ENCODE measurements at places on chromosomes 6 and 20.

DNA sequence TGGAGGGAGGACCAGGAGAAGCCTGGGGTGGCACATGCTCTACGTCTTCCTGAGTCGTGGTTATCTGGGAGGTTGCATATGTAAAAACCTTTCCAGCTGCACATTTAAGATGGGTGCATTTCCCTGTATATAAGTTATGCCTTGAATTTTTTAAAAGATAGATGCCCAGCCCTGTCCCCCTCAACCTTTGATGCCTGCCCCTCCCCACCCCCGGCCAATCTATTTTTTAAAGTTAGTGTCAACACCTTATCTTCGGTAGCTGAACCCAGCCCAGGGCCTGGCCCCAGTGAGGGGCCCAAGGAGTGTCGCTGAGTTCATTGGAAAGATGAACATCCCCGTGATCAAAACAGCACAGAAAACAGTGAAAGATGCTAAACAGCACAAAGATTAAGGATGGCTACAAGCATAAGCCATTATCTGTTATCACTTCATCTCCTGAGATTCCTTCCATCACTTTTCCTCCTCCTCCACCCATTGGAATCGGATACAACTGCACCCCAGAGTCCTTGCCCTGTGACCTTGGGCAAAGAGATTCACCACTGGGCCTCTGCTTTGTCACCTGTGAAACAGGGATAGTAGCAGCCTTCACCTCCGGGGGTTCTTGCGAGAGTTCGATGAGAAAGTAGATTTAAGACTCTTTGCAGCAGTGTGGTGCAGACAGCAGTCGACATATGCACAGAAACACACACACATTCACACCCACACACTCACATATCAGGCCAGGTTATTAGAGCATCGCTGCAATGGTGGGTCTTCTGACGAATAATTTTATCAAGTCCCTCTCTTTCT, 47.5 kb downstream of the SIRPA start:
- DNase-seq, result no peak

DNA sequence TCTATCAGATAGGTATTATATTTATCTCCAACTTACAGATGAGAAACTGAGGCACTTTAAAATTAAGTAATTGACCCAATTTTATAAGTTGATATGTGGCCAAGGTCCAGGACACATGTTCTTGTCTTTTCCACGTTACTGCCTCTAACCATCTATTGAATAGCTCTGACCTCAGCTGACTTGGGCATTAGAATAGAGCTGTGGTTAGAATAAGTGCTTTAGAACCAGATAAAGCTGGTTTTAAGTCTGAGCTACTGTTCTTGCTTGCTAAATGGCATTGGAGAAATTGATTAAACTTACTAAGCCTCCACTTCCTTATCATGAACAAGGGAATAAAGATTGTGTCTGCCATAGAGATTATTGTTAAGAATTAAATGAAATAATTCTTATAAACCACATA, 147.8 kb upstream of the DTNBP1 start:
- no peak for DNase-seq

- no peak for DNase-seq
Observed at GRCh38 chr6:53623497-53623896, 42.1 kb downstream of the KLHL31 start.

DNA sequence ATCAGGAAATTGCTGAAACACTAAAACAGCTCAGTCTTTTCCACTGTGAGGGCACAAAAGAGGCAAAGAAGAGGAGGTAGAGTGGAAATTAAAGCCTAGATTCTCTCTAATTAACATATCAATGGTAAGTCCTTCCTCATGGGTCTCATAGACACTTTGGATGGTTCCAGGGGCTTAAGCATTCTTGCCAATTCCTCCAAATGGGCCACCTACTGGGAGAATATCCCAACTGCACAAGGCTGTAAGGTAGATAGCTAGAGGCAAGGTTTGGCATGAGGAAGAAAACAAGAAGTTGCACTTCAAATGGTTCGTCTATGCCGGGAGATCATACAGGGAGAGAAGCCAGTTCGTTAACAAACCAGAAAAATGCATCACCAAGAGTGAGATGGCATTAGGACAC, 107.6 kb upstream of the KHDRBS2 start:
- no peak for DNase-seq

GRCh38 chr20:1950836-1951235, 43.0 kb downstream of the PDYN start:
- no peak for DNase-seq

DNA sequence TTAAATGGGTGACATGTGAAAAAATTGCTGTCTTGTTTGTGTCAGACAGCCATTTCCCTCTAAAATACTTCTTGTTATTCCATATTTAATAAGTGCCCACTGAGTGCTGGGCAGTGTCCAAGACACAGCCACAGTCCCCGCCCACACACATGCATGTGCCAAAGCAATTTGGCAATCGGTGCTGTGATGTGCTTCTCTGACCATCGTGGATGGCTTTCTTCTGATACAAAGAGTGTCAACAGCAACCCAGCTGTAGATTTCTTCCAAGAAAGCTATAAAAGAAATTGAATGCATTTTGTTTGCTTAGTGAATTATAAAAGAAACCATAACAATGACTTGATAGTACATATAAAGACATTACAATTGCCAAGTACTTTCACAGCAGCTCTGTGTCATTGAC, 140.5 kb upstream of the ATXN1 start:
- DNase-seq, result no peak

- DNase-seq, result peak; percentile 56
Observed at GRCh38 chr20:62523473-62524203, 47.8 kb upstream of the GATA5 start.

GRCh38 chr6:35096129-35096862, 44.8 kb downstream of the TCP11 start:
- DNase-seq, result no peak

GRCh38 chr6:160394654-160395035, 46.5 kb downstream of the SLC22A3 start:
- no peak for DNase-seq

DNA sequence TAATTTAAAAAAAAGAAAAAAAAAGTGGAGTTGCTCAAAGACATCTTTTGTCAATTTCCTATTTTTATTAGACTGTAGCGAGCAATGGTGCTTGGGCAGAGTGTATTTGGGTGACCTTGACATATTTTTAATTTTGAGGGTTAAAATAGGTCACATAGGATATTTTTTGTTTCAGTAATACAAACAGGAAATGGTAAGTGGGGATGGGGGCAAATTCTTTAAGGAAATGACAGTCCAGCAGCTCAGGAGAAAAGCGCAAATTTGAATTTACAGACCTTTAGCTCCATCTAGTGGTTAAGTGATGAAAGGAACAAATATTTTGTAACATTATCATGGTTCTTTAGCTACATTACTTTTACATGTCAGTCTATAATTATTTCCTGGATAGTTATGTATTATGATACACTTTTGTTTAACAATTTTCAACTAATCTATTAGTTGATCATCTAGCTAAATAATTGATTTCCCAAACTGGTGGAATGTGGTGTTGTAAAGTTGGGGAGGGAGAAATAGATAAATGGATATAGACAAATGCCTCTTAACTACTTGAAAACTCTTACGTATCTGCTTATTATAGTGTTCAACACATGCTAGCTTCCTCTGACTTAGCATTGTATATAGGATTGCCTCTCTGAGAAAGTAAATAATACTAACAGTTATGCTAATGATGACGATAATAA, 10.0 kb downstream of the CITED2 start:
- DNase-seq, result no peak

GRCh38 chr20:58665606-58666005, 14.5 kb downstream of the STX16 start:
- DNase-seq, result no peak

DNA sequence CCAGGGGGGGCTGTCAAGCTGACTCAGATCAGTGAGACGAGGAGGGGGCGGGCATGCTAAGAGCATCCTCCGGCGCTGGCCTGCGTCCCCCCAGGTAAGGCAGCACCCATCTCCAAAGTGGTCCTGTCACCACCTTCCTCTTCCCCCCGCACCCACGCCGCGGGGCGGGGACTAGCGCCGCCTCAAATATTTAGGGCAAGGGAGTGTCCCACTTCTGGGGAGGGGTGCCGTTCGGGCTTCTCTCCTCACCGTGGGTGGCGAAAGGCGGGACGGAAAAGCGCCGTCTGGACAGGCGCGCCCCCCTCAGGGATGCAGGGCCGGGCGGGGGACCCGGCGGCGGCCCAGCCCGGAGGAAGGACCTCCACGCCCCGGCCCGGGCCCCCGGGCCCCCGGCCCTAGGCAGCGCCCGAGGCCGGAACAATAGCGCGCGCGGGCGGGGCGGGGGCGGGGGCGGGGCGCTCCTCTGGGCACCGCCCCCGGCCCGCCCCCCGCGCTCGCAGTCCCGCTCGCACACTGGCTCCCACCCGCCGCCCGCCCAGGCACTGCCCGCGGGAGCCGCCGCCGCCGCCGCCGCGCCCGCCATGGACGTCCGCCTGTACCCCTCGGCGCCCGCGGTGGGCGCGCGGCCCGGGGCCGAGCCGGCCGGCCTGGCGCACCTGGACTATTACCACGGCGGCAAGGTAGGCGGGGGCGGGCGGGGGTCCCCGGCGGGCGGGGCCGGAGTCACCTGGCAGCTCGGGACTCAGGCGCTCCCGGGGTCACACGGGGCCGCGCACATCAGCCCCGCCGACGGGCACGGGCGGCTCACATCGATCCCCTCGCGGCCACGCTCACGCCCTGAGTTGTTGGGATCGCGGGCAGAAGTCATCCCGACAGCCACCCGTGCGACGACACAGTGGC, at the start of gene TOX2:
Gene TOX2 (plus strand): TSS at position 542 of the 900 bp plus-strand sequence. CDS start 40 bp downstream, at position 582.
- peak; percentile 54 for DNase-seq

GRCh38 chr20:36847009-36847709, 28.8 kb upstream of the TLDC2 start:
- DNase-seq, result no peak

Measured in stimulated activated CD4-positive, alpha-beta T cell treated with anti-CD3 and anti-CD28 coated beads, Interleukin-1b, Interleukin-23, amount 100 ng/mL, for 4 hours (primary cell).